ENCODE measurements at places on chromosomes 16 and 17.
A peak's percentile ranks its signal among the peaks of the same experiment; 100 is the strongest.

DNA sequence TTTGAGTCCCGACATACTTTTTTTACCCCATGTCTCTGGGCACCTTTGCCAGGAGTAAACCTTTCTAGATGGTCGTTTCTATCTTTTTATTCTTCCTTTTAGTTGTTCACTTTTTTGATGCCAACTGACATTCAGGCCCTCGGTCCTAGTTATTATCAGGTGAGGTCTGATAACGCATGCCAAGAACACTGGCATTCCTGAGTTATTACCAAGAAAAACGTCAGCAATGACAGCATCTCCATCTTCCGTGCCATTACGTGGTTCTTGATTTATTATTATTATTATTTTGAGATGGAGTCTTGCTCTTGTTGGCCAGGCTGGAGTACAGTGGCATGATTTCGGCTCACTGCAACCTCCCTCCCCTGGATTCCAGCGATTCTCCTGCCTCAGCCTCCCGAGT lies 21.4 kb downstream of the HASPIN start:
- DNase-seq, result no peak

GRCh38 chr17:58521680-58522079 lies 7.2 kb upstream of the MTMR4 start:
- no peak for DNase-seq

GRCh38 chr17:50925296-50925891 lies 59.2 kb upstream of the TOB1 start:
- no peak for DNase-seq

GRCh38 chr17:77391668-77392375 lies 251.1 kb downstream of the SEC14L1 start:
- DNase-seq, result no peak

GRCh38 chr17:855569-855968 lies 73.4 kb downstream of the MRM3 start:
- DNase-seq, result no peak

GRCh38 chr17:34820248-34820801 lies 140.9 kb downstream of the CCT6B start:
- DNase-seq, result no peak

DNA sequence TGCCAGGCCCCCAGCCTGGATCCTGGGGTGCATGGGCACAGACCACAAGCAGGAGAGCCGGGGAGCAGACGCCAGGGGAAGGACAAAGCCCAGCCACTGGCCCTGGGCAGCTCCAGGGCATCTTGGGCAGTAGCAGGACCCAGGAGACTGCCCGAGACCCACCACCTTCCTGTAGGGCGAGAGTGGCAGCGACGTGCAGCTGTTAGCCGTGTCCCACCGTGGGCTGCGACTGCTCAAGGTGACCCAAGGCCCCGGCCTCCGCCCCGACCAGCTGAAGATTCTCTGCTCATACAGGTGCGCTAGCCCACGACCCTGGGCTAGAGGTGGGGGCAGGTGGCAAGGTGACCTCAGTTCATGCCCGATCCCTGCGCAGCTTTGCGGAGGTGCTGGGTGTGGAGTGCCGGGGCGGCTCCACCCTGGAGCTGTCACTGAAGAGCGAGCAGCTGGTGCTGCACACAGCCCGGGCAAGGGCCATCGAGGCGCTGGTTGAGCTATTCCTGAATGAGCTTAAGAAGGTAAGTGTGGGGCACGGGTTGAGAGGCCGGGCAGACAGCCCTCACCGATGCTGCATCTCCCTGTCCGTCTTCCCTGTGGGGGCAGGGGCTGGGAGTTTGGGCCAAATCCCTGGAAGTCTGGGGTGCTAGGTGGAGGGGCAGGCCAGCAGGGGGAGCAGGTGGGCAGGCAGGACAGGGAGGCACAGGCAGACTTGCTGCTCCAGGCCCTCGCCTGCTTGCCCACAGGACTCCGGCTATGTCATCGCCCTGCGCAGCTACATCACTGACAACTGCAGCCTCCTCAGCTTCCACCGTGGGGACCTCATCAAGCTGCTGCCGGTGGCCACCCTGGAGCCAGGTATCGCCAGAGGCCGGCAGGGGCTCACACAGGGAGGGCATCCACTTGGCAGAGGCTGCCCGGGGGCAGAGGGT lies 13.5 kb upstream of the SMIM5 start:
- DNase-seq, result peak; percentile 89

Data from SK-N-SH (cell line).